Astrocyte (in vitro differentiated cells and primary cell): ENCODE measurements at places on chromosomes 11 and 22. TPM values are rescaled to one million over a fixed set of nuclear protein-coding genes. Genes with fewer than 3 reads are reported as not detected.

DNA sequence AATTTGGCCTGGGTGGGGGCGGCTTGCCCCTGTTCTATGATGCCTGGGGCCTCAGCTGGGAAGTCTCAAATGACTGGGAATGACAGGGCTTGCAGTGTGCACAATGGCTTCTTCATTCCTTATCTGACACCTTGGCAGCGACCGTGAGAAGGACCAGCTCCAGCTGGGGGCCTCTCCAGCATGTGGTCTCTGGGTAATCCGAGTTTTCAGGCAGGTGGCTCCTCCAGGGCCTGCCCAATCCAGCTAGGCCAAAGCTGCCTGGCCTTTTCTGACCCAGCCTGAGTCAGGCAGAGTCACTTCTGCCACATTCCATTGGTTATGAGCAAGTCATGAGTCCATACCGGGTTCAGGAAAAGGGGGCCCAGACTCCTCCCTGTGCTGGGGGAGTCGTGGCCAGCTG, 646.0 kb downstream of the OPCML start:
- peak; percentile 80 for DNase-seq
- H3K27ac ChIP-seq, result peak overlapping the region; percentile 54
- no peaks in the 10 kb centered on the region for H3K27me3 ChIP-seq
- H3K4me3 ChIP-seq, result no peak overlapping the region

- DNase-seq, result no peak
- H3K27ac ChIP-seq, result no peak overlapping the region
- H3K27me3 ChIP-seq, result no peaks in the 10 kb centered on the region
- no peaks in the 10 kb centered on the region for H3K4me1 ChIP-seq
These were observed 126.8 kb downstream of the PHF21B start for GRCh38 chr22:44883011-44883421.

- H3K27ac ChIP-seq, result no peak overlapping the region
- no peak overlapping the region for H3K4me3 ChIP-seq
- H3K4me1 ChIP-seq, result peaks cover 9% of the 10 kb centered on the region
- no peaks in the 10 kb centered on the region for H3K27me3 ChIP-seq
- peak; percentile 37 for DNase-seq
These were observed 114.2 kb upstream of the PARVA start for GRCh38 chr11:12263141-12263693.

DNA sequence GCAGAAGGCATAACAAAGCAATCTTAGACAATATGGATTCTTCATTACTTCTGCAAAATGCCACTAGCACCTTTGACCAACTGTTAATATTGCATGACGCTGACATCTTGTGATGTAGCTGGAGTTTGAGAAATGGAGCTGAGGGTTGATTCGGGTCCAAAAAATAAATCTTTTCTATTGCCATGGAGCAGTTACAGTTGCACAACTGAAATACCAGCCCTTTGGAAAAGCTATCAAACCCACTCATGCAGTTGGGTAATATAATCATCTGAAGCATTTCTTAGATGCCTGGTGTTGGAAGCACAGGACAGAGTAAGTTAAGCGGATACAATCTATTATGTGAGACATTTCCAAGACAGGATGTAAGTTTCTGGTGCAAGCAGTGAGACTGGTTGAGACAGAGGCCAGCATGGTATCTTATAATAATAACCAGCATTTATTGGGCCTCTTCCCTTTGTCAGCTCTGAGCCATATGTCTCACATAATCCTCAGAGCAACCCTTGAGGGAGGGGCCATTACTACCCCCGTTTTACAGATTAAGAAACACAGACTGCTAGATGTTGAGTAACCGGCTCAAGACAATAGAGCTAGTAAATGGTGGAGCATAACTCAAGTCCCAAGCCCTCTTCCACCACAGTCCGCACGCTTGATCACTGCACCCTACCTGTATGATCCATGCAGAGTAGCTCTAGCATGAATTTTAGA, 74.9 kb upstream of the CAPRIN1 start:
- peaks cover 8% of the 10 kb centered on the region for H3K27me3 ChIP-seq
- no peaks in the 10 kb centered on the region for H3K4me1 ChIP-seq
- peak; percentile 26 for DNase-seq
- no peak overlapping the region for H3K27ac ChIP-seq
- no peak overlapping the region for H3K4me3 ChIP-seq

GRCh38 chr11:10265936-10266335, 28.1 kb downstream of the SBF2 start:
- no peak overlapping the region for H3K27ac ChIP-seq
- H3K4me3 ChIP-seq, result no peak overlapping the region
- no peaks in the 10 kb centered on the region for H3K27me3 ChIP-seq
- H3K36me3 ChIP-seq, result no peaks in the 10 kb centered on the region
- peaks cover 6% of the 10 kb centered on the region for H3K4me1 ChIP-seq
- no peak for DNase-seq

DNA sequence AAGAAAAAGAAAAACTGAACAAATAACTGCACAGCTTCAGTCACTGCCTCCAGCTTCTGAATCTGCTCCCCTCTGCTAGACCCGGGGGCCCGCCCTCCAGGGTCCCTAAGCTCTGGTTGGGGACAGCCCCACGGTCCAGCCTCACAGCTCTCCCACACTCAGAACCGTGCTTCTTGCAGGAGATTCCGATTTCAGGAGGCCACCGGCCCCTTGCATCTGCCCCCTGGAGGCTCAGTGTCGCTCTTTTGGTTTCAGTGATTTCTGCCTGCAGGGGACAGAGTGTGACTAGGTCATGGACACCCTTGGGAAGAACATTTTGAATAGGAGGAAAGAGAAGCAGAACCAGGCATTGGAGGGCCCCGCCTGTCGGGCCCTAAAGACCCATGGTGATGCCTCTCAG, 23.1 kb upstream of the RPS3 start:
- no peak overlapping the region for H3K27ac ChIP-seq
- no peaks in the 10 kb centered on the region for H3K36me3 ChIP-seq
- peaks cover 8% of the 10 kb centered on the region for H3K27me3 ChIP-seq
- H3K4me3 ChIP-seq, result no peak overlapping the region
- H3K4me1 ChIP-seq, result no peaks in the 10 kb centered on the region
- no peak for DNase-seq

DNA sequence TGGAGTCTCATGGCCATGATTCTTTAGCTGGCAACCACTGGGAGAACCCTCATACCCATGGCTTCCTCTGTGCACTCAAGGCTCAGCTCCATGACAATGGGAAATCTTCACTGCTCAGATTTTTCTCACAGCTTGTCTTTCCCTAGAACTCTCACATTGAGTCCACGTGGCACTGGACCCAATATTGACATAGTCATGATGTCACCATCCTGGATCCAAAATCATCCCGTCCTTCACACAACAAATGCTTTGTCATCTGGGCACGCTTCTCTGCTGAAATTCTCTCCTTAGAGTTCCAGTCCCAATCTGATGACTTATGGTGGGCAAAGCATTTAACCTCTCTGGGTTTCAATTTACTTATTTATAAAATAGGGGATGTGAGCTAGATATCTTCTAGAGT, 37.7 kb upstream of the CD44 start:
- peaks cover 19% of the 10 kb centered on the region for H3K4me1 ChIP-seq
- no peaks in the 10 kb centered on the region for H3K36me3 ChIP-seq

DNA sequence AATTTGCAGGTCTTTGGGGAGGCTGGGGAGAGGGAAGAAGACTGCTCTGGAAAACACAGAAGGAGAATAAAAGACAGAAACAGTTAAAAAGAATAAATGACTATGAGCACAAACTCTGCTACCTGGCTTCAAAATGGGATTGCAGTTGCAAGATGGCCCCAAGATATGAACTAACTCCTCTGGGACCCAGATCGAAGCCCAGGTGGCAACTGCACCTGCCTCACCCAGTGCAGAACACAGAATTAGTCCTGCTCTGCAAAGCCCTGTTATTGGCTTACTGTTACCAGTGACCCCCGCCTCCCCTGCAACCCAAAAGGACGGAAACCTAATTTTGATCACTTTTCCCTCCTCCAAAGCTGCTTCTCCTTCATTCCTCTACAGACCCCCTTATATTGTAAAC, 35.9 kb upstream of the POU2AF1 start:
- no peaks in the 10 kb centered on the region for H3K4me1 ChIP-seq
- H3K27ac ChIP-seq, result no peak overlapping the region
- no peak for DNase-seq
- H3K36me3 ChIP-seq, result no peaks in the 10 kb centered on the region

Gene OR2AG2
- total RNA-seq, result 0.07 and 0.27 TPM in 2 replicates

GRCh38 chr11:1051356-1052132, 15.0 kb upstream of the MUC6 start:
- H3K4me3 ChIP-seq, result no peak overlapping the region
- peaks cover 13% of the 10 kb centered on the region for H3K27me3 ChIP-seq
- no peak overlapping the region for H3K27ac ChIP-seq
- H3K4me1 ChIP-seq, result no peaks in the 10 kb centered on the region
- H3K36me3 ChIP-seq, result no peaks in the 10 kb centered on the region

- H3K4me3 ChIP-seq, result peak overlapping the region; percentile 70
- peaks cover 21% of the 10 kb centered on the region for H3K4me1 ChIP-seq
- H3K27ac ChIP-seq, result no peak overlapping the region
- peak; percentile 57 for DNase-seq
- H3K36me3 ChIP-seq, result no peaks in the 10 kb centered on the region
These were observed 27.0 kb upstream of the AMOTL1 start for GRCh38 chr11:94741022-94741679.

Gene MPZL3
- 8.2 and 8.5 TPM in 2 replicates for total RNA-seq

Gene CARD18
- not detected in 2 replicates for total RNA-seq

DNA sequence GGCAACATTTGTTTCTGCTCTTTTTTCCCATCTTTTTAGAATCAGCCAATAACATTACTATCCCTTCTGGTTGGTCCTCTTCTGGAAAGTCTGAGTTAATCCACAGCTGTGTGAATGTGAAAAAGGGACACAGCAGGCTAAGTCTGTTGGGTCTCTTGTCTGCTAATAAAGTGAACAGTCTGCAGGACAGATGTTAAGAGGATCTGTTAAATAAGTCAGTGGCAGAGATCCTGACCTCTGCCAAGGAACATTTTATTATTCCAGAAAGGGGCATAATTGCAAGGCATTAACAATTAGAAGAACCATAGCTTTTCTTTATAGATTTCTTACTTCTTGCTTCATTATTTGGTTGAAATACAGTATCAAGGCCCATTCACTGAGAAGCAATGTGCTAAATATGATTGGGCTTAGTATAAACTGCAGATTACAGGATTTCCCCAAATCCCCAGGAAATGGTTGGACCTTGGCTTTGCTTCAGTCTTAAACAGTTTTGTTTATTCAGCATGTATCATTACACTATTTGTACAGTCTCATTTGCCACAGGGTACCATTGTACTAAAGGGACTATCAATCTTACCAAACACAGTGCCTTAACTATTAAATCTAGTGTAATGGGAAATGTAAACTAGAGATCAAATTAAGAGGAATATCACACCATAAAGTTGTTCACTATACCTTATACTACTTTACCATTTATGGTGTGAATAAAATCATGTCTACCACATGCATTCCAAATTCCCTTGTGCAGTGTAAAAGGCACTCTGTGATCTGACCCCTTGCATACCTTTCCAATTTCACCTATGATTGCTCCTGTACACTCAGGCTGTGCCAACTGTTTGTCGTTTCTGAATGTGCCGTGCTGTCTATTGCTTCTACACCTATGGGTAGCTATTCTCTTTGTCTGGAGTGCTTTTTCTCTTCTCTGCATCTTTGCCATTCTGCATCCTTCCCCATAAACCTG, 274.0 kb downstream of the SOX6 start:
- no peak overlapping the region for H3K27ac ChIP-seq
- no peak overlapping the region for H3K4me3 ChIP-seq
- no peaks in the 10 kb centered on the region for H3K4me1 ChIP-seq
- no peak for DNase-seq

GRCh38 chr11:26150031-26150430, 181.9 kb upstream of the ANO3 start:
- no peaks in the 10 kb centered on the region for H3K36me3 ChIP-seq
- no peaks in the 10 kb centered on the region for H3K4me1 ChIP-seq

- H3K4me1 ChIP-seq, result no peaks in the 10 kb centered on the region
- H3K27me3 ChIP-seq, result no peaks in the 10 kb centered on the region
- no peak for DNase-seq
- H3K27ac ChIP-seq, result no peak overlapping the region
- no peaks in the 10 kb centered on the region for H3K36me3 ChIP-seq
- H3K4me3 ChIP-seq, result no peak overlapping the region
These were observed 57.0 kb downstream of the PRCP start for GRCh38 chr11:82843057-82843795.

- peak overlapping the region; percentile 83 for H3K27ac ChIP-seq
- peak; percentile 95 for DNase-seq
- peak overlapping the region; percentile 20 for H3K4me3 ChIP-seq
- H3K36me3 ChIP-seq, result peaks cover 14% of the 10 kb centered on the region
- peaks cover 65% of the 10 kb centered on the region for H3K4me1 ChIP-seq
These were observed 17.0 kb downstream of the ATXN10 start for GRCh38 chr22:45688600-45689080.

DNA sequence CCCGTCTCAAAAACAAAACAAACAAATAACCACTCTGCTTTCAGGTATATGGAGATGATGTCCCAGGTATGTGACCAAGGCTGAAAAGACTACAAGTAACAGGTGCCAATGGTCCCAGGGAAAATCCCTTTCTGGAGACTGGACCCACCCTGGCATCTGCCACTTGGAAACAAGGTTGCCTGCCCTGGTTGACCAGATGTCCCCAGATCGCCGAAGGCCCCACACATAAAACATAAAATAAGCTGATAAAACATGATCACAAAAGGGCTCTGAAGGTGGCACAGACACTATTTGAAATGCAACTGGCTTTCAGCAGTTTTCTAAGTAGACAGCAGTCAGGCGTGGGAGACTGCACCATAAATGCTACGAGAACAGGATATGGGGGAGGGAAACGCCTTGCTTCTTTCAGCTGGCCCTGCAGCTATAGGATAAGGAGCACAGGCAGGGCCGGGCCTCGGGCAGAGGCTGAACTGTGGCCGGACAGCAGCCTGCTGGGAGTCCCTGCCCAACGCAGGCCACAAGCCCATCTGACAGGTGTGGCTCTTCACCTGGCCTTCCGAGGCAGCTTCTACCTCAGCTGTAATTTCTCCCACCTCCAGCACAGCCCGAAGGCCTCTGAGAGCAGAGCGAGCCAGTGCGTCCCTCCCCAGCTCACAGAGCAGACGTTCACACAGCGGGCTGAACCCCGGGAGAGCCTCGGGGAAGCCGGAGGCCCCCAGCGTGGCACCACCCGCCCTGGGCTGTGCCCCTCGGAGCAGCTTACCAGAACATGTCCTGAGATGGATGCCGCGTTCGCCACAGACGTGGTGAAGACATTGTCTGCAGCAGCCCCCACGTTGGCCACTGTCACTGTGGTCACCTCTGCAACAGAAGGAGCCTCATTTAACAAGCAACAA, 4.0 kb downstream of the DEAF1 start:
- H3K36me3 ChIP-seq, result peaks cover 4% of the 10 kb centered on the region
- no peak overlapping the region for H3K4me3 ChIP-seq
- no peak for DNase-seq
- H3K27ac ChIP-seq, result no peak overlapping the region
- H3K27me3 ChIP-seq, result no peaks in the 10 kb centered on the region
- peaks cover 18% of the 10 kb centered on the region for H3K4me1 ChIP-seq

- peaks cover 3% of the 10 kb centered on the region for H3K4me1 ChIP-seq
- no peaks in the 10 kb centered on the region for H3K27me3 ChIP-seq
- H3K27ac ChIP-seq, result peak overlapping the region; percentile 71
- DNase-seq, result peak; percentile 55
These were observed 69.1 kb upstream of the ADSL start for GRCh38 chr22:40276996-40277823.
